ENCODE measurements at places on chromosomes 12 and 14.

DNA sequence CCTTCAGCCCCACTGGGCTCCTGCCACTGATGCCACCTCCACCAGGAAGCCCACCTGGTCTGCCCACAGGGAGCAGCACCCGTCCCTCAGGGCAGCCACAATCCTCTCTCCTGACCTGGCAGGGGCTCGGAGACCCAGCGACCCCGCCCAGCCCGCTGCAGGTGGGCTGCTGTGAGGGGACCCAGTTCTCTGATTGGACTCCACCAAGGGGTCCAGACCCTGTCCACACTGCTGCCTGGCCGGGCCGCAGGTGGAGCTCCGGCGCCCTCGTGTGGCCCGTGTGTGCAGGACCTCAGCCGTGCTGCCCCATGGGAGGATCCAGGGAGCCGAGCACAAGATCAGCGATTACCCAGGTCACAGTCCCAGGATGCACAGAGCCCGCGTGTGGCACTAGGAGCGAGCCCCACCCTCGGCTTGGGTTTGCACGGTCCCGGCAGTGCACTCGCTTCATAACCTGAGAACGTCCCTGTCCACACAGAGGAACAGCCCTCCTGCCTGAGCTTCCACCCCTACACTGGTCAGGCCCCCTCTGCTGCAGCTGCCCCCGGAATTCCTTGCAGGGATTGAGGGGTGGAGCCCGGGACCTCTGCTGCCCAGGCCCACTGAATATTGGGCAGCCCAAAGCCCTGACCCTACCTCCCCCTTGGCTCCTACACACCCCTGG, 35.4 kb upstream of the TMEM179 start:
- no peak for DNase-seq

- no peak for DNase-seq
Measured at GRCh38 chr12:128737292-128737966, 86.3 kb downstream of the SLC15A4 start.

- DNase-seq = no peak
Measured at GRCh38 chr12:61525331-61525730, 734.9 kb upstream of the USP15 start.

DNA sequence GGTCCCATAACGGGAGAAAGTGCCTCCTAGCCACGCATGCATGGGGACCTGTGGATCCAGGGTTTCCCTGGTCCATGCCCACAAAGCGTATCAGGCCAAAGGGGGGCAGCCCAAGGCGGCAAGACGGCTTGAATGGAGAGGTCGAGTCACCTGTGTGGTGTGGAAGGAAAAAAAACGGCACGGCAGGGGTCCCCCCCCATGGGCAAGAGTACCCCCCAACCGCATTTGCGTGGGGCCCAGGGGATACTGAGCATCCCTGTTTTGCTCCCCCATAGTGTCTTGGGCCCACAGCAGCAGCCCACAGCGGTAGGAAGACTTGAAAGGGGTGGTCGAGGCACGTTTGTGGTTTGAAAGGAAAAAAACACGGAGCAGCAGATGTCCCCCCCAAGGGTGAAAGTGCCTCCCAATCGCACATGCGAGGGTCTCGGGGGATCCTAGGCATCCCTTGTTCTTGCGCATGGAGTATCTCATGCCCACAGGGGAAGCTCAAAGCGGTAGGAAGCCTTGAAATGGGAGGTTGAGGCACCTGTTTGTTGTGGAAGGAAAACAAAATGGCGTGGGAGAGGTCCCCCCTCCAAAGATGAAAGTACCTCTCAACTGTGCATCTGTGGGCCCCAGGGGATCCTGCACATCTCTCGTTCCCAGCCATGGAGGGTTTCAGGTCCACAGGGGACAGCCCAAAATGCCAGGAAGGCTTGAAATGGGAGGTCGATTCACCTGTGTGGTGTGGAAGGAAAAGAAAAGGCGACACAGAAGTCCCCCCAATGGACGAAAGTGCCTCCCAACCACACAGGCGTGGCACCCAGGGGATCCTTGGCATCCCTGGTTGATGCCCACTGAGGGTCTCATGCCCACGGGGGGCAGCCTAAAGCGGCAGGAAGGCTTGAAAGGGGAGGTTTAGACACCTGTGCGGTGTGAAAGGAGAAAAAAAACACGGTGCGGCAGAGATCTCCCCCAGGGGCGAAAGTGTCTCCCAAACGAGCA, 577.5 kb downstream of the ALG10 start:
- no peak for DNase-seq

GRCh38 chr12:28869197-28869596, 279.9 kb upstream of the FAR2 start:
- DNase-seq = no peak

DNA sequence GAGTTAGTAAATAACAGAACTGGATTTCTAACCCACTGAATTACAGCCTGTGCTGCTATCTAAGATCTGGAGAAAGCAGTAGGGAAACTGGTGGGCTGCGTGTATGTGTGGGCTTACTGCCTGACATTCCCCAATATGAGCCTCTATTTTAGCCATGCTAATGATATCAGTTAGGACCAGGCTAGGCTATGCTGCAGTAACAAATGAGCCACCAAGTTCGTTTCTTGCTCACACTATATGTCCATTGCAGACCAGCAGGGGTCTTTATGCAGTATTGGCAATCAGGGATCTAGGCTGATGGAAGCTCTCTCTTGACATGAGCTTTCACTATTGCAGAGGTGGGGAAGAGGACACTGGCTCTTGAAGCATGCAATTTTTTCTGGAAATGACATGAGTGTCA, 40.4 kb downstream of the FOS start:
- no peak for DNase-seq

GRCh38 chr14:60102389-60102788, 10.7 kb downstream of the PCNX4 start:
- no peak for DNase-seq

DNA sequence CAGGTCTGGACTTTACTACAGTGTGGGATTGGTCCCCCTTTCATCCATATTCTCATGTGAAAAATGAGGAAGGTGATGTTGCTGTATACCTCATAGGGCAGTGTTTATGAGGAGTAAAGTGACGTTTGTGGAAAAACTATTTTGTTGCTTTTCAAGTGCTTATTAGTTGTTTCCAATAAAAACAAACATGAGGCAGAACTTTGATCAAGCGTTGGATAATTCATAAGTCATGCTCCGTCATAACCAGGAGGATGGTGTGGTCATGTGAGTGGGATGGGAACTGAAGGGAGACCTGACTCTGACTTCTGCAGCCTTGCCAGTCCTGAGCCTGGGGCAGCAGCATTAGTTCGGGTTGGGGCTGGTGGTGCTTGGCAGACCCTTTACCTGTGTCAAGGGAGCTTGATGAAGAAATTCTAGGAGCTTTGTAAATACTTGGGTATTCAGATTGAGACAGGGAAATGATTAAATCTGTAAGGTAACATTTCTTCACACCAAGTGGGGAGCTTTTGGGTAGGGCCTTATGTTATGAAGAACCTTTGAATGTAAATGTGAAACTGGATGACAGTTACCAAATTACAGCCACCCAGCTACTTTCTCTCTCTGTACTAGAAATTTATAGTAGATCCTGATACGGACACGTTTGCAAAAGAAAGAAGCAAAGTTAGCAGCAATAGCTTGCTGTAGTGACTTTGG, 462.4 kb upstream of the RGS6 start:
- no peak for DNase-seq

- no peak for DNase-seq
Measured at GRCh38 chr14:71271166-71271945, 364.1 kb downstream of the PCNX1 start.

DNA sequence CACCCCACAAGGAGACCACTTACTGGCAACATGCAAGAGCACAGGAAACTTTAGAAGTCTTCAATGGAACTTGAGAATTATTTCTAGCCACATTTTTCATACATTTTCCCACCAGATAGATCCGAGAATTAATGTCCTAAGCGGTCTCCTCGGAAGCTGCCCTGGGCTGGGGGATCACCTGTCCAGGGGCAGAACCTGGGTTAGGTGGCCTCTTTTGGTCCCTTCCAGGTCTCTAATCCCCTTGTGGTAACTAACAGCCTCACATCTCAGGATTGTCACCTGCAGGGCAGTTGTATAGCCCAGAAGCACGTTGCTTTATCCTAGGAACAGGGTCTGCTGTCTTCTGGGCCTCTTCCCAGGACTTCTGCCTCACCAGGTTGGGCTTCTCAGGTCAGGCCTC, 38.7 kb upstream of the PRMT8 start:
- no peak for DNase-seq

- DNase-seq = no peak
Measured at GRCh38 chr14:88181072-88181471, 142.0 kb downstream of the KCNK10 start.

GRCh38 chr12:94561943-94562411, 88.4 kb downstream of the TMCC3 start:
- no peak for DNase-seq

DNA sequence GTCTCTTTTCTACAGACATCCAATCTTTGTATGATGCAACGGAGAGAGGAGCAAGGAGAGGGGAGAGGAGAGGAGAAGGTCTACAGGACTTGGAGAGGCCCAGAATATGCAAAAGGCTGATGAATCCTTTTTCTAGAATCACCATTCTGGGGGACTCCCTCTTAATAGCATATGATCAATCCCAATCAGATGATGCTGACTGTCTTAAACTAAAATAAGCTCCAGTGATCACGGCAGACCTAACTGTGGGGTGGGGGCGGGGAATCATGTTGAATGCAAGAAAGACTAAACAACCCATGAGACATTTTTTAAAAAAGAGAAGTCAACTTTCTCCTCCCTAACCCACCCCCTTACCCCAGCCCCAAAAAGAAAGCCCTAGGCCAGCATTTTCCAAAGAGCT, 33.4 kb downstream of the BTBD7 start:
- DNase-seq = no peak

- no peak for DNase-seq
Measured at GRCh38 chr12:73414926-73415325, 1122.7 kb upstream of the ATXN7L3B start.

- DNase-seq = no peak
Measured at GRCh38 chr12:18907127-18907526, 169.2 kb downstream of the CAPZA3 start.

- no peak for DNase-seq
Measured at GRCh38 chr14:102233081-102233480, 71.9 kb downstream of the MOK start.

DNA sequence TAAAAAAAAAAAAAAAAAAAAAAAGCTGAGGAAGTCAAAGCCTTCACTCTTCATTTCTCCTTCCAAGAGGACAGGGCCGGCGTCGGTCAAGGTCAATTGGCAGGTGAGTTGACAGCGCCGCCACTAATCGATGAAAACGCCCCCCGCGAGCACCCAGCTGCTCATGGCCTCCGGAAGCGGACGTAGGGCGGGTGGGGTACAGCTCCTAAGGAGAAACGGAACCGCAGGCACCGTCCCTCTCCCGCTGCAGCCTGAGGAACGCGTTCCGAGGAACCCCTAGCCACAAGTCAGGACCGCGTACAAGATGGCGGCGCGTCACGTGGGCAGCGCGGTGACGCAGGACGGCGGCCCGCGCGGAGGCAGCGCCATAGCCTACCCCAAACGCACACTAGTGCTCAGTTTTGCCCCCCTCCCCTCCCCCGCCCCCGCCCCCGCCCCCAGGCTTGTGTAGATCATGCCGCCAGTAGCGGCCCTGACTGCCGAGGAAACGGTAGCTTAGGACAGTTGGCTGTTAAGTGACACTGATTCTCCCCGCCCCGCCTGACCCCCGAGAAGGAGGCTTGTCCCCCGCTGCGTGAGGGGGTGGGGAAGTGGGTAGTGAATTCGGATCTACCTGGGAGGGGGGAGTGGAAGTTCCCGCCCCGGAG, at the start of gene ATF1:
Gene ATF1 (plus strand): TSS at position 463 of the 647 bp plus-strand sequence. CDS start 16,045 bp downstream, outside the sequence.
- peak; percentile 55 for DNase-seq

DNA sequence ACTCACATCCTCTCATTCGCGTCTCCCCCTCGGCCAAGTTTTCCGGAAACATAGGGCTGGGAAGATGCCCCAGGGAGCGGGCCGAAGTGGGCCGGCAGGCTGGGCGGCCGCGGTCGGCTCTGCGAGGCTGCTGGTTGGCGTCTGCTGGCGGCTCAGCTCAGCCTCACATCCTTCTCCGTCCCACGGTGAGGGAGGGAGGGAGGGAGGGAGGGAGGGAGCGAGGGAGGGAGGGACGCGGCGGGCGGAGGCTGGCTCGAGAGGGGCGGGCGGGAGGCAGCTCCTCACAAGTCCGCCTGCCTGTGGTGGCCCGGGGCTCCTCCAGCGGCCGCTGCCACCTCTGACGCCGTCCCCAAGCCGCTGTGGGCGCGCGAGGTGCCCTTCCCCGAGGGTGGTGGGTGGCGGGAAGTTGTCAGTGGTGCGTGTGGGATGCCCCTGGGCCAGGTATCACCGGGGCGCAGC, 93.8 kb downstream of the RFLNA start:
- no peak for DNase-seq

DNA sequence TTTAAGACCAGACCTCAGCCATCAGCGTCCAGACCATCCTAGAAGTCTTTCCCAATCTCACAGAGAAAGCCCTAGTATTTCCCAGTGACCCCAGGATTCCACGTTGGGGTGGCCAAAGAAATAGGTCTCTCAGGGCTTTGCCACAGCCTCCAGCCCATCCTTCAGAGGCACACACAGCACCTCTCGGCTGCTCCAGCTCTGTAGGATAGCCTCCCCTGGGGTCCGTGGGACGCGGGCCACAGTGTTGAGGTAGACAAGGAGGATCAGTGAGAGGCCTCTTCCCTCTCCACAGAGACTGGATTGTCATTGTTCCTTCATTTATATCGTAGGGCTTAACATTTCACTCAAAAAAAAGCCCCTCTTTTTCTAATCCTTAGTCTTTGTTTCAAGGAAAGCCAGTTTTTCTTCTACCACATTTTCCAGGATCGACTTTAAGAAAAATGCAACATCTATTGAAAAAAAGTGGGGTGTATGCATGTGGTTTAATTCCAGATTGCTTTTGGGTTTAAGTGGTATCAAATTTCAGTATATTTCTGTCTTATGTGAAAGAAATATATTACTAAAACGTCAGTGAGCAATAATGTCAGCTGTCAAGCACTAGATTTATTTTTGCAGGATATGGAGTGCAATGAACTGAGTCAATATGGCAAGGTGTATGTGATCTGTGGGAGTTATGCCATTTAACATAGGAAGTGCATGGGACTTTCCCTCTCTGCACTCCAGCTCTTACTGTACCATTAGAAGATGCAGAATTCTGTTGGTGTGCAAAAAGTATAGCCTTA, 187.5 kb downstream of the MSRB3 start:
- no peak for DNase-seq

GRCh38 chr12:53428741-53429140, 5.1 kb downstream of the AMHR2 start:
- no peak for DNase-seq

DNA sequence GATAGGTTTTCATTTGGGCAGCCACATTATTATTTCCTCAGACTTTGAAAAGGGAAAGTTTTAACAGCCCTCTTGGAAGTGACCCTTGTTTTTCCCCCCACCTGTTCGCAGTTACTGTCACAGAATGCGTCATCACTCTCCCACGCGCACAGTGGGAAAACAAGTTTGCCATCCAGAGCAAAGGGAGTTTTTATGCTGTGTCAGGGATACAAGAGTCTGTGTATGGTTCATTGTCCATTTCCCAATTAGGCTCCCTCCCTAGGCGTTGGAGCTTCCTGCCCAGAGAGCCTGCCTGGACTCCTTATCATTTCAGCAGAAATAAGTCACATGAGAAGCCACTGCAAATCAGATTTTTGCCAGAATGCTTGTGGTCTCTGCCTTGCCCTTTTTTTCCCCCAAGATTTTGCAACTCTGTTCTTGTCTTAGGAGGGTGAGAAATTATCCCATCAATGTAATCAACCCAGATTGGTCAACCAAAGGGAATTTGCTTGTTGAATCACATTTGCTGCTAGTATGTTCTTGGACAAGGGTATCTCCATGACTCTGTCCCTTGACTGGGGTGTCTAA, 104.1 kb downstream of the IGF1 start:
- no peak for DNase-seq
